ENCODE measurements at places on chromosomes 6 and 20. TPM values are rescaled to one million over a fixed set of nuclear protein-coding genes. Genes with fewer than 3 reads are reported as not detected.

CST4 gene
- total RNA-seq: 0.33 TPM

PPIL6 gene
- 5.0 TPM for total RNA-seq

POPDC3 gene
- total RNA-seq: 14.8 TPM

CENPB gene
- 101 TPM for total RNA-seq

ARMH2 gene
- total RNA-seq: not detected

LY86 gene
- total RNA-seq: not detected

MUCL3 gene
- not detected for total RNA-seq

BTNL2 gene
- not detected for total RNA-seq

CDSN gene
- total RNA-seq: not detected

TRIM10 gene
- total RNA-seq: not detected

RSPH4A gene
- total RNA-seq: 0.10 TPM

SLC35B3 gene
- total RNA-seq: 28.9 TPM

All from smooth muscle cell of the pulmonary artery (primary cell).